ENCODE measurements at places on chromosomes 2 and 18. TPM values are rescaled to one million over a fixed set of nuclear protein-coding genes. Genes with fewer than 3 reads are reported as not detected.
A peak's percentile ranks its signal among the peaks of the same experiment; 100 is the strongest.

- DNase-seq, result no peak
These were observed 132.8 kb downstream of the STK39 start for GRCh38 chr2:168114619-168115018.

GRCh38 chr2:36964496-36965058 lies 1.8 kb downstream of the STRN start:
- DNase-seq, result no peak

DNA sequence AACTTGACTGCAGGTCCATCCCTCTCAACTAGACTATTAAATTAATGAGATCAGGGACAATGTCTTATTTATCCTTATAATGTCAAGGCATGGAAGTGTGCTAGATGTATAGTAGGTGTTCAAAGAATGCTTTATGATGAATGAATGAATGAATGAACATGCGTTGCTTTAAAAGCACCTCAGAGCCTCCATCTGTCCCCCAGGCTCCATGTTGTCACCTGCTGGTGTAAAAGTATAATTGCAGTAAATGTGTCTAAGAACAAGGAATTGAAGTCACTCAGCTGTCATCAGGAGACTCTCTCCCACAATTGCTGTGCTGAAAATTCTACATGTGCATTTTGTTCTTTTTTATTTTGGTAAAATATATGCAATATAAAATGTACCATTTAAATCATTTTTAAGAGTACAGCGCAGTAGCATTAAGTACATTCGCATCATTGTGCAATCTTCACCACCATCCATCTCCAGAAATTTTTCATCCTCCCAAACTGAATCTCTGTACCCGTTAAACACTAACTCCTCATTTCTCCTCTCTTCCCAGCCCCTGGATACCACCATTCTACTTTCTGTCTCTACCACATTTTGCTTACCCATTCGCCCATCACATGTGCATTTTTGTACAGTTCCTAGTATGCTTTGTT lies 52.6 kb downstream of the GNAL start:
- no peak for DNase-seq

DNA sequence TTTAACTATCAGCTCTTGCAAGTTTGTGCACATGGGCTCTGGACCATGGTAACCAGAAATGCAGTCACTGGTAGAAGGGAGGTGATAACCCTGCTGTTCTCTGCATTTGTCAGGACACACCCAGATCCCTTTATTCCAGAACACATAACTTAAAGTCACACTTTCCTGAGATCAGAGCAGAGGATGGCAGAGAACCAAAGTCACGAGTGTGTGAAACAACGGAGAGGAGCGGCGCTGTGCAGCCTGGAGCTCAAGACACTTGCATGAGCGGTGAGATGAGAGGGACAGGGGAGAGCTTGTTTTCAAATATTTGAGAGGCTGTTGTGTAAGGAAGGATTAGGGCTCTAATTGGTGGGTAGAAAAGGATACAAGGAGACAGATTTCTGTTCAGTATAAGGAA lies 43.3 kb upstream of the AAK1 start:
- DNase-seq, result no peak

- DNase-seq, result peak; percentile 27
These were observed 5.8 kb upstream of the SEMA4C start for GRCh38 chr2:96875498-96876268.

GRCh38 chr2:9707611-9708160 lies 76.9 kb upstream of the YWHAQ start:
- DNase-seq, result no peak

DNA sequence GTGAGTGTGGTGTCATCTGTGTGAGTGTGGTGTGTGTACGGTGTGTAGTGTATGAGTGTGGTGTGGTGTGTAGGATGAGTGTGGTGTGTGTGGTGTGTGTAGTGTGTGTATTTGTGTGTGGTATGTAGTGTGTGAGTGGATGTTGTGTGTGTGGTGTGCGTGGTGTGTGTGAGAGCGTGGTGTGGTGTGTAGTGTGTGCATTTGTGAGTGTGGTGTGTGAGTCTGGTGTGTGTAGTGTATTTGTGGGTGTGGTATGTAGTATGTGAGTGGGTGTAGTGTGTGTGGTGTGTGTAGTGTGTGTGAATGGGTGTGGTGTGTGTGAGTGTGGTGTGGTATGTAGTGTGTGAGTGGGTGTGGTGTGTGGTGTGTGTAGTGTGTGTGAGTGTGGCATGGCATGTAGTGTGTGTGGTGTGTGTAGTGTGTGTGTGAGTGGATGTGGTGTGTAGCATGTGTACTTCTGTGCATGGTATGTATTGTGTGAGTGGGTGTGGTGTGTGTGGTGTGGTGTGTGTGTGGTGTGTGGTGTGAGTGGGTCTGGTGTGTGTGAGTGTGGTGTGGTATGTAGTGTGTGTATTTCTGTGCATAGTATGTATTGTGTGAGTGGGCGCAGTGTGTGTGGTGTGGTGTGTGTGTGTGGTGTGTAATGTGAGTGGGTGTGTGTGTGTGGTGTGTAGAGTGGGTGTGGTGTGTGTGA lies 227.8 kb downstream of the BCL2 start:
- no peak for DNase-seq

DNA sequence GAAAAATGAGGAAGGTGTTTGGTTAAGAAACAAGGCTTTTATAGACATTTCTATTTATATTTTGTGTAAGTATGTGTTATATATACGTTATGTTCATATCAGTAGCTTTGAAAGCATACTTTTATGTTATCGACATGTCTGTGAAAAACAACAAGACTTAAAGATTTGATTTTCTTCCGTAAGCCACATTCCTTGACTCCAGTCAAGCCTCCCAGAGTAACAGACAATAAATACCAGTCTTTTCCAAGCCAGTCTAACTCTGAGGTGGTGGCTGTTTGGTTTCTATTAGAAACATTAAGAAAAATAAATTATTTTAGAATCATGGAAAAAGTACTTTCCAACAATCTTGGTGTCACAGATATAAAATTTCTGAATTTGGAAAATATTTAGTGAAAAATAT lies 16.3 kb upstream of the ITGAV start:
- no peak for DNase-seq

DNA sequence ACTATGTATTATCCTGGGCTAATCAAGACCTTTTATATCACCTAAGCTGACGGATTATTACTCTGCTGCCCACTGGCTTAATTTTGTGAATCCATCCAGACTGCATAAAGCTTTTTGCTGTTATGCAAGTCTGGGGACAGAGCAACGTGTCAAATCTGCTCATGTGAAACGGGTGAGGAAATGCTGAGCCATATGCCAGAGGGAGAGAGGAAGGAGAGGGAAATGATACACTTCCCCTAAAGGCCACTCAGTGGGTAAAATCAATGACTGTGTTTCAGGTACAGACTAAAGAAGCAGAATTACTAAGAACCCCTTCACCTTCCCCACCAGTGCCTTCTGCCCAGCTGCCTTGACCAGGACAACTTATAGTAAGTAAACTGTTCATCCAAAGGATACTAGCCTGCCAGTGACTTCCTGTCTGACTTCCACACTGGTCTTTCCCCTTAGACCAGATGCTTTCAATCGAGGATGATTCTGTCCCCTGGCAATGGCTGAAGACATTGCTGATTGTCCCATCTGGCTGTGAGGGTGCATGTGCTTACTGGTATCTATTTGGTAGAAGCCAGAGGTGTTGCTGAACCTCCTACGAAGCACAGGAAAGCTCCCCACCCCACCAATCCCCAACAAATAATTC lies 43.0 kb downstream of the STAT1 start:
- no peak for DNase-seq

- DNase-seq, result no peak
These were observed 100.4 kb upstream of the REG3A start for GRCh38 chr2:79259959-79260358.

- no peak for DNase-seq
These were observed 13.0 kb downstream of the IL37 start for GRCh38 chr2:112923967-112924338.

DNA sequence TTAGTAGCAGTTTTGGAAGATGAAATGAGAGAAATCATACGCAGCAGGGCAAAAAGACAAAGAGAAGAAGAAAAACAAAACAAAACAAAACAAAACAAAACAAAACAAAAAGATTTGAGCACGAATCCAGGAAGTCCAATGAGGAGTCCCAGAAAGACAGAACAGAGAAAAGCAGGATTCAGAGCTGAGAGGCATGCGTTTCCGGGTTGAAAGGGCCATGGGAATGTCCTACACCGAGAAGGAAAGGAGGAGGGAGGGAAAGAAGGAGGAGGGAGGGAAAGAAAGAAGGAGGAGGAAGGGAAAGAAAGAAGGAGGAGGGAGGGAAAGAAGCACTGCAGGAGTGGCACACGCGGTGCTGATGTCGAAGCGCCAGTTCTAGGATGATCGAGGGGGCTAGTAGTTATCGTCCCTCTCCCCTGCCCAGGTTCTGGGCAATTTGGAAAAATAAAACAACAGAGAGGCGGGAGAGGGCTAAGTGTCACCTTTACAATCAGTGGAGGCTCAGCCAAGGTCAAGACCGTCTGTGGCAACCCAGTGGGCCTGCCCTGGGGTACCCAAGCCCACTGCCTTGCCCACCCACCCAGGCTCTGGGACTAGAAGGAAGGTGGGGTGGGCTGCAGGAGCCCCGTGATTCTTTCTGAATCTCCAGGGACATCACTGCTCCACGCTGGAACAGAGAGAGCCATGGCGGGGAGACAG lies 68.4 kb downstream of the TWIST2 start:
- no peak for DNase-seq

GRCh38 chr2:74097574-74097973 lies 50.1 kb downstream of the BOLA3 start:
- DNase-seq, result no peak

DNA sequence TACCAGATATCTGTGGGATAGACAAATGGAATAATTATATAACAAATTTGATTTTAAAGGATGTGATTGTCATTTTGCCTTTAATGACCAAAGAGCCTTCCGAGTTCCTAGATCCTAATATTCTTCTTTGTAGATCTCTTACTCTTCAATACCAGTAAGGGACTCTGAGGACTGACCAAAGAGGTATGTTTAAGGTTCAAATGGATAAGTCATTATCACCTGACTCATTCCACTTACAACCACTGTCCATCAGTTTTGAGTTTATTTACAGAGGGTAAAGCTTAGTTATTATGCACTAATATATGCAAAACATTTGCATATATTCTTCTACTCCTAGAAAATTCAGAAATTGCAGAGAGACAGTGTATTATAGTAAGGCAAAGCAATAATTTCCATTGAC lies 62.7 kb downstream of the CCDC148 start:
- no peak for DNase-seq

DNA sequence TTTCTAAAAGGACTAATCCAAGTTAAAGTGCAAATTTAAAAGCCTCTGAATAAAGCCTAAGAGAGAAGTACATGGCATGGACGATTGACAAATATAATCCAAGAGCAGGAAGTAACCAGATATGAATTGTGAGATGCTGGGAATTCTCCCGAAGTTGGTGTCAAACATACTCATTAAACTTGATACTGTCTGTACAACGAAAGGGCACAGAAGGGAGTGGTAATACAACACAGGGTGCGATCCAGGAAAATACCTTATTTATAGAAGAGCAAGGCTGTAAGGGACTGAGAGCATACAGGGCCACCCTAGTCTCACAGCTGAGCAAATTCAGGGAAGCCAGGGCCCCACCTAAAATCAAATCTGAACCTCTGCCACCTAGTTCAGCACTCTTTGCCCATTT lies 41.6 kb downstream of the SEMA4F start:
- no peak for DNase-seq

DNA sequence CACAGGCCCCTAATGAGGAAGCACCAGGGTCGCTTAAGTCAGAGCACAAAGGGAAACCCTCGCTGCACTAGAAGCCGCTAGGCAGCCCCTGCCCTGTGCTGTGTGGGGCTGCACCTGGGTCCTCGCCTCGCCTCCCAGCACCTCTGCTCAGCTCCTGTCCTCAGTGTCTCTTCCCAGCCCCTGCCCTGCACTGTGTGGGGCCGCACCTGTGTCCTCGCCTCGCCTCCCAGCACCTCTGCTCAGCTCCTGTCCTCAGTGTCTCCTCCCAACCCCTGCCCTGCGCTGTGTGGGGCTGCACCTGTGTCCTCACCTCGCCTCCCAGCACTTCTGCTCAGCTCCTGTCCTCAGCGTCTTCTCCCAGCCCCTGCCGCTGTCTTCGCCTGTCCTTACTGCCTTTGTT lies 342.8 kb downstream of the EIPR1 start:
- no peak for DNase-seq

DNA sequence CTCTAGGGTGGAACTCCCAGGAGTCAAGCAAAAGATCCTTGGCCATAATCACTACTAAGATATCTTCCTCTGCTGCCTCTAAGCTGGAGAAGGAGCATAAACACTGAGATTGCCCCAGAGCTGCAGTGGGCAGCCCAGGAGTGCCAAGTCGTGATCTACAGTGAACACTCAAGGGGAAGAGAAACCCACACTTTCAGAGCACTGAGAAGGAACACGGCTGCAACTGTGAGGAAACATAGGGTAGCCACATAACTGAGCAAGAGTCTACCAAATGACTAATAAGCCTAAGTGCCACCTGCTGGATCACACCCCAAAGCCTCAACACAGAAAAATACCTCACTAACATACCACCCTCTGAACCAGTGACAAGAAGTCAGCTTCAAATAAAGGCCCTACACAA lies 79.6 kb upstream of the RAB12 start:
- no peak for DNase-seq

- peak; percentile 83 for DNase-seq
These were observed 145.7 kb upstream of the KLF7 start for GRCh38 chr2:207311316-207312005.

DNA sequence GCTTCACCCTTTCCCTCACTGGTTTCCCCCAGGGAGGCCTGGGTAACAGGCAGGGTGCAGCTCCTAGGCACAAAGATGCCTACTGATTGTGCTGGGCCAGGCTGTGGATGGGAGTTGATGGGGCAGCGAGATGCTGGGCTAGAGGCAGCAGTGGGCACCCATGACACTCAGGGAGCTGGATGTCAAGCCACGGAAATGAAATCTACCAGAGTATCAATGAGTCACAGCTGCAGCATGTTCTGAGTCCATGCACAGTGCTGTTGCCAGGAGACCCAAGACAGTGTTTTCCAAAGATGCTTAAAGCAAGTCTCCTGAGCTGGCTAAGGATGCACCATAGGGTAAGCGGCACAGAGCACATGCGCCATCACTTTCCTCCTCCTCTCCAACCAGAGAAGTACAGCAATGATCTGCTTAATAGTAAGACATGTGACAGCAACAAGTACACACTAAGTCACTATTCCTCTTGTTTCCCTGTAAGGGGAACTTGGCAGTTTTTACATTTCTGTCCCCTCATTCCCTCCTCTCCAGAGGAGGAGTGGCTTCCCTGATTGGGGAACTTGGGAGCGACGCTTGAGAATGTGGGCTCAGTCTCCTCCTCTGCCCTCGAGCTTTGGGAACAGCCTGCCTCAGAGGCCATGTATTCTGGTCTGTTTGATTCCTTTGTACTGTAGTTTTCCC lies 57.2 kb downstream of the CDC42EP3 start:
- DNase-seq, result peak; percentile 39

DNA sequence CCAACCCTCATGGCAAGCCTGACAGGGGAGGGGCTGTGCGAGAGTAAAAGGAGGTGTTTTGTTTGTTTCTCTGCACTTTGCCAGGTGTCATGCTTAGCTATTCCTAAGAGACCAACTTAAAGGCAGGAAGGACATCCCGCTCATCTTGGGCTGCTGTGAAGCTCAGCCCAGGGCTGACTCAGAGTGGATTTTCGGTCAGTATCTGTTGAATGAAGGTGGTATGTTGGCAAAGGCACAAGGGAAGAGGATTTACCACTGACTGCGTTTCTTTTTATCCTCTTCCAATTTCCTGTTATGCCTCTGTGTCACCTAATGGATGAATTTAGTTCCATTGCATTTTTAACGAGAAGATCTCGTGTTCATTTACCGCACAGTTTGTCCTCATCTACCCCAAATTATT lies 18.9 kb downstream of the TRPM8 start:
- no peak for DNase-seq

The SIGLEC15 gene
- total RNA-seq, result not detected

The LOXHD1 gene
- total RNA-seq, result not detected

The NEUROD1 gene
- not detected for total RNA-seq

The TMEM200C gene
- not detected for total RNA-seq

The PROKR1 gene
- total RNA-seq, result not detected

The POTEI gene
- 0.13 TPM for total RNA-seq

The MARCO gene
- total RNA-seq, result not detected
